ENCODE measurements at places on chromosomes 4 and X.

DNA sequence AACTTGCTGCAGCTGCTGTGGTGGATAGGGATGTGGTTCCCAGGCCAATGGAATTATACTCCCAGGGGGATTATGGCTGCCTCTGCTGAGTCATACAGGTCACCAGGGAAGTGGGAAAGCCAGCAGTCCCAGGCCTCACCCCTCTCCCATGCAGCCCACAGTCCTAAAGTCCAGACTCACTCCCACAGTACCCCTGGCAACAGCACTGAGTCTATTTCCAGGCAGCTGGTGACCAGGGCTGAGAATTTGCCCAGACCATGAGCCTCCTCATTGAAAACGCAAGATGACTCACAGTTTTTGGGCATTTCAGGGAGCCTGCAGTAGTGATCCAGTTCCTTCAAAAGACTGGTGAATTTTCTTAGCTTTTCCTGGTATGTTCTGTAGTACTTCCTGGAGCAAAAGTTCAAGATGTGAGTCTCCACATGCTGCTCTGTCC is 137.6 kb downstream of the NPNT start:
- DNase-seq, result no peak

DNA sequence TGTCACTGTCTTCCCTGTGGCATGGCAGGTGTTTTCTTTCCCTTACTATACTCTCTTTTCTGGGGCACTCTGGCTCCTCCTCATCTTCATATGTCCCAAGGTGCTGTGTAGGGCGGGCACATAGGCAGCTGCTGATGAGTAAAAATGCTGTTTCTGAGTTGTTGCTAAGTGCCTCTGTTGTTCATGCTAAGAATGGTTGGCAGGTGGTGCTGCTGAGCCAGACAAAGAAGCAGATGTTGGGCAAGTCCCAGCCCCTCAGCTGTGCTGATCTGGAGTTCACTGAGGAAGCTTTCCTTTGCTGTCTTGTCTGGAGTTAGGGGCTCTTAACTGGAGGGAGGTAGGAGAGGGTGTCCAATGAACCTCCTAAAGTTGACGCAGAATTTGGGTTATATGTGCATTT is 40.6 kb downstream of the HADH start:
- DNase-seq, result peak; percentile 24

- no peak for DNase-seq
These were observed 65.1 kb downstream of the LHFPL1 start for GRCh38 chrX:112614640-112615039.

DNA sequence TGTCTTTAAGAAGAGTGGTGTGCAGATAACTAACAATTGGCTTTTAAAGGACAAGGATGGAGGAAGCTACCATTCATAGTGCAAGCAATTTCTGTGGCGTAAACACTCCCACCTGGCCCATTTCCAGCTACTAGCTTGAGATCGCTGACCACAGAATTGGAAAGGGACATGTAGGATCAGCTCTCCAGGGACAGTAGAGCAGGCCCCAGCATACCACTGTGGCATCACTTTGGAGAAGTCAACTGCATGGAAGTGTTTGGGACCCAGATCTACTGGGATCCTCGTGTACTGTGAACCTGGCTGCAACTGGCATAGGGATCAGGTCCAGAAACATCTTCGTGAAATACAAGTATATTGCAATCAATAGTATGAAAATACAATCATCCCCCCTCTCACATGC is 515.0 kb downstream of the INPP4B start:
- DNase-seq, result no peak

DNA sequence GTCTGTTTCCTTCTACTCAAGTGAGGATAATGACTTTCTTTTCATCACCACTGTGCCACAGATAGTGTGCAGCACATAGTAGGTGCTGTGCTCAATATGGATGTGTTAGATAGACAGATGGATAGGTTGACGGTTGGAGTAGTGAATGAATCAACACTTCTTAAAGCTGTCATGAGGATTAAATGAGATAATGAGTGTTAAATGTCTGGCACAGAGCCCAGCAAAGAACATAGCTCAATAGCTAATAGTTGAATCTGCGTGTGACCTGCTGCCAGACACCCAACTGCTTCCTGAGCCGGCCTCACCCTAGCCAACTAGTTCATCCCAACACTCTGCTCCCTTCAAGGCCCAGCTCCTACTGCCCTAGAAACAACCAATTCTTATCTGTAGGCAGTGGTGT is 67.7 kb upstream of the PJA1 start:
- DNase-seq, result no peak

DNA sequence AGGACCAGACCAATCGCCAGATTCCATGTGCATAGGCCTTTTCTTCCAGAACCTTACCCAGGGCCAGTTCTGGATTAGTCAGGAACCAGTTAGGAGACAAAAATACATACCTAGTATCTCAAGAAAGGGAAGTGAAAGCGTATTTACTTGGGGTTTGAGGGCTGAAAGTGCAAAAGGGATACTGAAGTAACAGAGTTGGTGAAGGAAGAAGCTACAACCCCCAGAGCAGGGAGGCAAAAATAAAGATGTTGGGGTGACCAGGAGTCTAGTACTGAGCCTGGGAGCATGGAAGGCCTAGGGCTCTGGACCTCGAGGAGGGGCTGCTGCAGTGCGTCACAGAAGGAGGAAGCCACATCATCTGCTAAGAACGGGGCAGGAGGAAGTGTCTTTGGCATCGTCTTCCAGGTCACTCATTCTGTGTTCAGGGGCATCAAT is 38.3 kb downstream of the TKTL1 start:
- no peak for DNase-seq

GRCh38 chrX:38318196-38318595 is 9.1 kb downstream of the RPGR start:
- no peak for DNase-seq
